ENCODE measurements at places on chromosomes 11 and 22.

GRCh38 chr11:75801362-75802020 is 13.5 kb upstream of the UVRAG start:
- no peak for DNase-seq

DNA sequence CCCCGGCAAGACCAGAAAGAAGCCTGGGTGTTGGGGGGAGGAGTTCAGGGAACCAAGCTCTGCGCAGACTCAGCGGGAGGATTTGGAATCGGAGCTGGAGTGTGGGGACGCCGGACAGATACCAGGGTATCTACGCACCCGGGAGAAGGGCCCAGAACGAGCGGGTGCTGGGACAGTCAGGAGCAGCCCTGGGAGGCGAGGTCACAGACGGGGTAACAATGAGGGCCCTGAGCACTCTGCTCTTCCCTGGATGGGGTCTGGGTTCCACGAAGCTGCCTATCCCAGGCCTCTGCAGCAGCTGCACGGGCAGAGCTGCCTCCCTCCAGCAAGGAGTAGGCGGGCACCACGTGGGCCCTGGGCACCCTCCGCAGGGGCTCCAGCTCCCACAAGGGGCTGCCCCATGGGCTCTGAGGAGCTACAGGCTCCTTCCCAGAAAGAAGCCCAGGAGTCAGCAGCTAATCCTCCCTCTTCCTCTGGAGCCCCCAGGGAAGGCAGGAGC is 197.2 kb downstream of the BRD1 start:
- no peak for DNase-seq

DNA sequence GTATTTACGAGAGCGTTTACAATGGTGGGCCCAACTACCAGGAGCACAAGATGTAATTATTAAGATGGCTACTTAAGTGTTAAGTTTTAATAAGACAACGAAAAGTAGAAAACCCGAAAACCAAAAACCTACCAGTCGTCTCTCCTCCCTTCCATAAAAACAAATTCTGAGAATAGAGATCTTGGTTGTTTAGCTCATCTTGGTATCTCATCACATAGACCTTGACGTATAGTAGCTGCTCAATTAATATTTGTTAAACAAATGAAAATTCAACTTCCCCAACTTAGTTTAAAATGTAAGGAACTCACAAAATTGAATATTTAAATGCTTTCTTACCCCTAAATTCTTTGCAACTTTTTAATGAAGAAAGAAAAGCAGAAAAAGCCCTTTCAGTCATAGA is 669 bp downstream of the KDM4D start:
- DNase-seq: no peak

DNA sequence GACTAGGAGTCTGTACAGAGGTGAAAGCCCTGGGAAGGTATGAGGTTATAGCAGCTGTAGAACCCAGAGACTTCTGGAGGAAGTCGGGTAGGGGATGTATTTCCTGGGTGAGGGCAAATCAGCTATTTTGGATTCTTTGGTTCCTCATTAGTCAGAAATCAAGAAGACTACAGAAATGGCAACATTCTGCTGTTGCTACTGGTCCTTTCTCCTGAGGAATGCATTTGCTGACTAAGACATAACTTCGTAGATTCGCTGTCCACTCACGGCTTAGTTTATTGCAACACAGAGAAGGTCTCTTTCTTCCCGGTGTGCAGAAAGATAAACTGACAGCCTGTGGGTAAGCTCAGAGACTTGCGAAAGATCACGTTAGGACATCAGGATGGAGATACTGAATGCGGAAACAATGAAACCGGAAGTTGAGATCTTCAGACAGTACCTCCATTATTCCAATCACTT is 25.3 kb upstream of the SESN3 start:
- DNase-seq: no peak

DNA sequence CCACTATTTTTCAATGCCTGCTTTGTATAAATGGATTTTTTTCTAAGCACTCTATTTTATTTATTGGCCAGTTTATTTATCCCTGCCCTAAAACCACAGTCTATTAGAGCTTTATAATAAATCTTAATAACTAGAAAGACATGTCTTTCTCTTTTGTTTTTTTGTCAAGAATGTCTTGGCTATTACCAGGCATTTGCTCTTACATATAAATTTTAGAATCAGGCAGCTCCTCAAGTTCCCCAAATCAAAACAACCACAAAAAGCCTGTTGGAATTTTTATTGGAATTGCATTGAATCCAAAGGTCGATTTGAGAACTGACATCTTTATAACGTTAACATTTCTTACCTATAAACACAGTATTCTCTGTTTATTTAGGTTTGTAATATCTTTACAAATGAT is 85.8 kb upstream of the SC5D start:
- no peak for DNase-seq
